T-helper 17 cell (primary cell): ENCODE measurements at places on chromosomes 3 and 15.

- no peaks in the 10 kb centered on the region for H3K4me1 ChIP-seq
- no peak overlapping the region for H3K27ac ChIP-seq
- no peaks in the 10 kb centered on the region for H3K36me3 ChIP-seq
Measured at GRCh38 chr3:82474711-82475110, 713.3 kb upstream of the GBE1 start.

DNA sequence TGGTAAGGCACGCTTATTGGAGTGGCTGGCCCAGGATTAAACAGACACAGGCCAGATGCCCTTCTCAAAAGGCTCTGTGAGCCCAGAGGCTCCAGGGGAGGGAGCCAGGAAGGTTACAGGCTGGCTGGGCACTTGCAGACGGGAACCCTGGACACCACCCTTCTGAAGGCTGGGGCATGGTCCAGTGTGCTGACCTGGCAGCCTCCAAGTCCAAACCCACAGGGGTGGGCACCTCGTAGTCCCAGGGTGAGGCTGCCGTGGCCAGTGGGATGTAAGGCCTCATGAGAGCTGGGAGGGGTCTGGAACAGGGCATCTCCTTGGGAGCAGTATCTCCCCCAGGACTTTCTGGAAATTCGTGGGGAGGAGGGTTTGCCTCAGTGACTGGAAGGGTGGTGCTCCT, 19.6 kb downstream of the EFCC1 start:
- no peak for DNase-seq
- H3K4me1 ChIP-seq: peaks cover 16% of the 10 kb centered on the region
- H3K4me3 ChIP-seq: no peak overlapping the region

GRCh38 chr3:45807681-45808540, 11.6 kb upstream of the SLC6A20 start:
- DNase-seq: no peak
- no peak overlapping the region for H3K4me3 ChIP-seq
- H3K27me3 ChIP-seq: peaks cover 27% of the 10 kb centered on the region
- peaks cover 11% of the 10 kb centered on the region for H3K4me1 ChIP-seq
- peaks cover 6% of the 10 kb centered on the region for H3K36me3 ChIP-seq

- no peak for DNase-seq
- H3K4me1 ChIP-seq: peaks cover 1% of the 10 kb centered on the region
- no peak overlapping the region for H3K4me3 ChIP-seq
- H3K27ac ChIP-seq: no peak overlapping the region
Measured at GRCh38 chr3:69343875-69344274, 42.0 kb downstream of the FRMD4B start.

DNA sequence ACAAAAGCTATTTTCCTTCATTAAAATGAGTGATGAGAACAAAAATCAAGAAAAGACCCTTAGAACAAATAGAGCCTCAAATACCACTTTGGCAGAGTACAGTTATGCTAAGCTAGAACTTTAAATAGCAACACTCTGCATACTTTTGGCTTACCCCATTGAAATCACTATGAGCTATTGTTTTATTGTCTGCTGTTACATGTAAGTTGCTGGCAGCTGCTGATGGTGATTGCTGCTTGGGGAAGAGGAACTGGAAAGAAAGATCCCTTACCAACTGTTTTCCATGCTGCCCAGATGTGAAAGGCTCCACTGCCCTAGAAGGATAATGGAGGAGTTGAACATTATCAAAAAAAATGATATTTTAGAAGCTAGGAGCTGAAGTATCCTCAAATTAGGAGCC, 135.4 kb downstream of the SYNPR start:
- no peak overlapping the region for H3K27ac ChIP-seq
- no peaks in the 10 kb centered on the region for H3K27me3 ChIP-seq
- H3K4me3 ChIP-seq: no peak overlapping the region
- no peaks in the 10 kb centered on the region for H3K36me3 ChIP-seq
- no peaks in the 10 kb centered on the region for H3K4me1 ChIP-seq

DNA sequence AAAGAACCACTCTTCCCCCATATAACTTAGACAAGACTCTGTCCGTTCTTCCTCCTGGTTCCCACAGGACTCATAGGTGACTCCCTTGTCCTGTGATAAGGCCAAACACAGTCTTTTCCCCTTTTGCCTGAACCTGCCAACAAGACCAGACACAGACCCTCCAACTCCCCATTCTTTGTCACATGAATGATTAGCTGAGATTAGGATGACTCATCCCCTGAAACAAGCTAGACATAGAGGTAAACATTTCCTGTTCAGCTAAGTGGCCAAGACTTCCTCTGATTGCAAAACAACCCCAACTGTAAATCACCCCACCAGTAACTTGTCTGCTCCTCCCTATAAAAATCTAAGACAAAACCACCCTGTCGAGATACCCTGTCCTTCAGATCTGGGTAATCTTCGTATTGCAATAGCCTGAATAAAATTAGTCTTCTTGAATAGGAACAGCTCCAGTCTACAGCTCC, 11.4 kb upstream of the HTR3E start:
- H3K4me3 ChIP-seq: no peak overlapping the region
- H3K4me1 ChIP-seq: no peaks in the 10 kb centered on the region
- no peak for DNase-seq
- no peaks in the 10 kb centered on the region for H3K27me3 ChIP-seq
- H3K27ac ChIP-seq: no peak overlapping the region

GRCh38 chr3:100081986-100082692, 32.2 kb downstream of the FILIP1L start:
- H3K36me3 ChIP-seq: no peaks in the 10 kb centered on the region
- no peak overlapping the region for H3K27ac ChIP-seq
- H3K4me3 ChIP-seq: no peak overlapping the region
- peaks cover 6% of the 10 kb centered on the region for H3K4me1 ChIP-seq
- no peaks in the 10 kb centered on the region for H3K27me3 ChIP-seq

GRCh38 chr3:4522947-4523346, 29.8 kb downstream of the ITPR1 start:
- H3K36me3 ChIP-seq: peaks cover 6% of the 10 kb centered on the region
- H3K4me1 ChIP-seq: peaks cover 46% of the 10 kb centered on the region
- H3K27ac ChIP-seq: no peak overlapping the region
- DNase-seq: no peak
- H3K4me3 ChIP-seq: no peak overlapping the region

DNA sequence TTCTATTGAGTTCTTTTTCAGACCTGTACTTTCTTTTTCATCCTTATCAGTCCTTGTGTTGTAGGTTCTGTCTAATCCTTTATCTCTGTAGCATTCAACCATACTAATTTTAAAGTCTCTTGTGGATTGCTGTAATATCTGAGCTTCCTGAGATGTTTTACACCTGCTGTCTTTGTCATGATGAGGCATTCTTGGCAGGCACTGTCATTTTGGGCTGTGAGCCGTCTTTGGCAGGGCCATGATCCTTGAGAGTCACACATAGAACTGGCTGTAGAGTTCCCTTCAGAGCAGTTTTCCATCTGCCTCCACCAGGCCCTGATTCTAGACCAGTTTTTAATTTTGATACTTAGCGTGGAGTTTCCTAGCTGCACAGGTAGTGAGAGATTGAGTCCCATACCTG, 6.7 kb downstream of the EFCC1 start:
- H3K4me1 ChIP-seq: peaks cover 19% of the 10 kb centered on the region
- no peak for DNase-seq
- H3K27ac ChIP-seq: no peak overlapping the region
- H3K36me3 ChIP-seq: peaks cover 5% of the 10 kb centered on the region

- H3K4me1 ChIP-seq: no peaks in the 10 kb centered on the region
- H3K36me3 ChIP-seq: no peaks in the 10 kb centered on the region
- no peaks in the 10 kb centered on the region for H3K27me3 ChIP-seq
Measured at GRCh38 chr3:148598619-148599018, 99.1 kb upstream of the AGTR1 start.

DNA sequence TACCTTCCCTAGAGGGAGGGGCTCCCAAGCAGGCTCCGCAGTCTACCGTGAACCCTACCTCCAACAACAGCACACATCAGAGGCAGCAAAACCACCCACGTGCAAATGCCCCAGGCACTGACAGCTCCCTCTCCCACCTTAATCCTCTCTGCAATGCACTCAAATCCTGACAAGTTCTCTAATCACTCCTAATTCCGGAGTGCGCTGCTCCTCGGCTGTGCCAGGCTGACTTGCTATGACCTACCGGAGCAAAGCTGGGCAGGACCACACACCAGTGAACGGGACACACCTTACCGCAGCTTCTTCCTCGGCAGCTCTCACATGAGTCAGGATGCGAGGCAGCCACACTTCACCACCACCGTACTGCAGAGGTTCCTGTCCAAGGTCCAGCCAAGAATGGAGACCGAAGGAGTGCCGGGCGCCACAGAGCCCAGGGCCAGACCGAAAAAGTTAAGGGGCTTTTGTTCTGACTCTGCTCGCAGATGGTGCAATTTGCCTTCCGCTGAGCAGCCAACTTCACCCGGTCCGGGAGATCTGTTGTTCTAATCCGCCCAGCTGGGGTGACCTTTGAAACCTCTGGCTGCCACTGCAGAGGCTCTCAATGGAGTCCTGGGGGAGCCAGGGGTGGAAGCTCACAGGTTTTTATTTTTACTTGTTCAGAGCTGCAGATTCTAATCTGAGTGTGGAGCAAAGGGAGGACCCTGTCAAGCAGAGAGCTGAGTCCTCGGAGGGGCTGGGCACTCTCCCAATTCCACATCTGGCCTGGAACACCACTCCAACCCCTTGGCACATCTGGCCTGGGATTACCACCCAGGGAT, 84.4 kb downstream of the MYLK start:
- H3K4me1 ChIP-seq: no peaks in the 10 kb centered on the region
- H3K27ac ChIP-seq: no peak overlapping the region
- H3K4me3 ChIP-seq: no peak overlapping the region
- peaks cover 56% of the 10 kb centered on the region for H3K27me3 ChIP-seq
- peaks cover 2% of the 10 kb centered on the region for H3K36me3 ChIP-seq
- DNase-seq: no peak

- H3K36me3 ChIP-seq: no peaks in the 10 kb centered on the region
- peaks cover 4% of the 10 kb centered on the region for H3K4me1 ChIP-seq
- no peak overlapping the region for H3K4me3 ChIP-seq
- no peak overlapping the region for H3K27ac ChIP-seq
- no peak for DNase-seq
Measured at GRCh38 chr3:100096866-100097265, 17.4 kb downstream of the FILIP1L start.

DNA sequence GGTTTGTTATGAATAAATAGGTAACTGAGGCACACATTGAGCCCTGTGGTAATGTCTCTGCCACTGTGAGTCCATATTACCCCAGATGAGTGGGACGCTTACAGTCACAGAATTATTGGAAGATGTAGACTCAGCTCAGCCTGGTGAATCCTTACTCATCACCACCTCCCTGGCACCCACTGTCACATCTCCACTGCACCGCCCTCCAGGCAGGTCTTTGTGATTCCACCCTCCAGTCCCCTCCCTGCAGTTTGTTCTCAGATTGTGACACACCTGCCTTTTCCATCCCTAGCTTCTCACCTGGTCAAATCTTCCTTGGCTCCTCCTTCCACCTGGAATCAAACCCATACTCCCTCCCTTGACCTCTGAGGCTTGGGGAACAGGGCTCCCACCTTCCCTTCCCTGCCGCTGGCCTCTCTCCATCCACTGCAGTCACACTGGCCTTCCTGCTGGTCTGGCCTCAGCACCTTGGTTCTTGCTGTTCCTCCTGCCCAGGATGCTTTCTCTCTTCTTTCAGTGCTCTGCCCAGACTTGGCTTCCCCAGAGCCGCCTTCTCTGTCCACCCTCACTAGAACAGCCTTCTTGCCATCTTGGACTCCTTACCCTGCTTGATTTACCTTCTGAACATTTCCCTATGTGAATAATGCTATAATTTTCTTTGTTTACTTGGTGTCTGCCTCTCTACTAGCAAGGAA, 9.4 kb downstream of the SLC6A20 start:
- peaks cover 4% of the 10 kb centered on the region for H3K4me1 ChIP-seq
- H3K27ac ChIP-seq: no peak overlapping the region
- peaks cover 6% of the 10 kb centered on the region for H3K36me3 ChIP-seq
- DNase-seq: no peak
- H3K27me3 ChIP-seq: no peaks in the 10 kb centered on the region

DNA sequence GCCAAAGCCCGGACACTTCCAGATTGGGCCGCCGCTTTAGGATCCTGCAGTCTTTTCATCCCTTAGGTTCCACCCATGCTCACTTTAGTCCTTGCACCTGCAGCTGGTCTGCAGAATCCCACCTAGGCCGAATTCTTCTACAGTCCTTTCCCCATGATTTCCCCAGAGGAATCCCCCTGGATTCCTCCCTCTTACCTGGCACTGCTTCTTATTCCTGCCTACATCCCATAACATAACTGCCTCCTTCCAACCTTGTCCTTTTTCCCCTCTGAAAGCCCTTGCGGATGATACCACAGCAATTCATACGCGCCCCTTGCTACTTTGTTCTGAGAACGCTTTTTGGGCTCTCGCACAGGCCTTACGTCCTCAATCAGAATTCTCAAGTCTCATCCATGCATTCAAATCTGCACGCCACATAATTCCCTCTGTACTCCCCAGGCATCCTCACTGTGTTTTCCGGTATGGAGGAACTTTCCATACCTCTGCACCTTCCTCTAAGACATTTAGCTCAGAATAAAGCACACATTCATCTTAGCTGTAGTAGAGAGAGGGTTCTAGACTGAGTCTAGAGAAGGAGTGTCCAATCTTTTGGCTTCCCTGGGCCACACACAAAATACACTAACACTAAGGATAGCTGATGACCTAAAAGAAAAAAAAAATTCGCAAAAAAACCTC, 619 bp downstream of the EIF2AK4 start:
- peaks cover 5% of the 10 kb centered on the region for H3K27me3 ChIP-seq
- peaks cover 2% of the 10 kb centered on the region for H3K36me3 ChIP-seq
- no peak for DNase-seq
- H3K4me1 ChIP-seq: peaks cover 34% of the 10 kb centered on the region

GRCh38 chr15:45169608-45170480, 17.9 kb downstream of the SHF start:
- no peaks in the 10 kb centered on the region for H3K36me3 ChIP-seq
- peaks cover 6% of the 10 kb centered on the region for H3K4me1 ChIP-seq
- no peaks in the 10 kb centered on the region for H3K27me3 ChIP-seq
- peak overlapping the region; percentile 39 for H3K4me3 ChIP-seq

DNA sequence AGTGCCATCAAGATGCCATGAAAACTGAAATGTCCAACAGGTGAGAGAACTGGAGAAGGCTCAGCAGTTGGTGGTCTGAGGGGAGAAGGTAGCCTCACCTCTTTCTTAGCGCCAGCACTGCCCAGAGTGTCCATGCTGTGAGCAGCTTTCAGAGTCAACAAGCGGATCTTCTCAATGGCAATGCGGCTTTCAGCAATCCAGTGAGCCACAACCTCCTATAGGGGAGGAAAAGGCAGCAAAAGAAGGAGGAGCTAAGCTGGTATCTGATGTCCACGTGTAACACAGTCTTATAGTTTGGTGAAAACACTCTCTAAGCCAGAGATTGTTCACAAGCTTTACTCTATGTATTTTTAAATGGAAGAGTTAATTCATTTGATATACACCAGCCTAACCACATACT, 36.1 kb upstream of the ACKR4 start:
- H3K4me3 ChIP-seq: no peak overlapping the region
- DNase-seq: no peak
- peaks cover 12% of the 10 kb centered on the region for H3K36me3 ChIP-seq
- H3K4me1 ChIP-seq: peaks cover 6% of the 10 kb centered on the region
- no peaks in the 10 kb centered on the region for H3K27me3 ChIP-seq
- no peak overlapping the region for H3K27ac ChIP-seq

DNA sequence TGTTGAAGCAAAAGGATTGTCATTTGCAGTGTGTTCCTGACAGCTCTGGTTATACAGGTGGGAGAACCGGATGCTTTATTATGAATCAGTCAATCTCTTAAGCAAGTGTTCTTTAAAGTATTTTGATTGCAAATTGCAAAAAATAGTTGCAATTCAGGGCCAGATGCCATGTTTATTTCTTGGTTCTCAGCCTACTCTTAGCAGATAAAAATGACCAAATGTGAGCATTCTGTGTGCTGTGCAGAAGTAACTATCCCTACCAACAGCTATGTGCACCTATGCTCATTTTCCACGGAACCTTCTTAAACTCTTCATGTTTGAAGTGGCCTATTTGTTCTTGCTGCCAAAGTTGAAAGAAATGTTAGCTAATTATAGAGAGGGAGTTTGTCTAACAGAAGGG, 262.3 kb upstream of the RASGRP1 start:
- H3K36me3 ChIP-seq: no peaks in the 10 kb centered on the region
- H3K4me3 ChIP-seq: no peak overlapping the region
- no peak overlapping the region for H3K27ac ChIP-seq
- no peak for DNase-seq
- peaks cover 28% of the 10 kb centered on the region for H3K27me3 ChIP-seq
